ENCODE measurements at places on chromosomes 3 and 15. TPM values are rescaled to one million over a fixed set of nuclear protein-coding genes. Genes with fewer than 3 reads are reported as not detected.

The EPHA3 gene
- 3.0 TPM for polyA plus RNA-seq

GRCh38 chr15:98621021-98621420 is 27.3 kb upstream of the IGF1R start:
- no peak for DNase-seq

GRCh38 chr3:123559040-123559861 is 25.6 kb downstream of the HACD2 start:
- DNase-seq: peak; percentile 29

DNA sequence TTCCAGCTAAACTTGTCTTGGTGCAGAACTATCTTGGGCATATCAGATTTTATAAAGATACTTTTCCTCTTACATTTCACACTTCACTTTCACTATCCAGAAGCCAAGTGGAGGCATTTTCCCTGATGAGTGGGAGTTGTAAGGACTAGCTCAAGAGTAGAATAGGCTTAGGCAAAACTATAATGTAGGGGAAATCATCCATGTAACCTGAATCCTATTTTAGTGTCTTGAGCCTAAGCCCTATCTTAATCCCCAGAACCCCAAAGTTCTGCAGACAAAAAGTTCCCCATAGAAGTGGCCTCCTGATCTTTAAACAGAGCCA is 42.2 kb upstream of the CD47 start:
- no peak for DNase-seq

DNA sequence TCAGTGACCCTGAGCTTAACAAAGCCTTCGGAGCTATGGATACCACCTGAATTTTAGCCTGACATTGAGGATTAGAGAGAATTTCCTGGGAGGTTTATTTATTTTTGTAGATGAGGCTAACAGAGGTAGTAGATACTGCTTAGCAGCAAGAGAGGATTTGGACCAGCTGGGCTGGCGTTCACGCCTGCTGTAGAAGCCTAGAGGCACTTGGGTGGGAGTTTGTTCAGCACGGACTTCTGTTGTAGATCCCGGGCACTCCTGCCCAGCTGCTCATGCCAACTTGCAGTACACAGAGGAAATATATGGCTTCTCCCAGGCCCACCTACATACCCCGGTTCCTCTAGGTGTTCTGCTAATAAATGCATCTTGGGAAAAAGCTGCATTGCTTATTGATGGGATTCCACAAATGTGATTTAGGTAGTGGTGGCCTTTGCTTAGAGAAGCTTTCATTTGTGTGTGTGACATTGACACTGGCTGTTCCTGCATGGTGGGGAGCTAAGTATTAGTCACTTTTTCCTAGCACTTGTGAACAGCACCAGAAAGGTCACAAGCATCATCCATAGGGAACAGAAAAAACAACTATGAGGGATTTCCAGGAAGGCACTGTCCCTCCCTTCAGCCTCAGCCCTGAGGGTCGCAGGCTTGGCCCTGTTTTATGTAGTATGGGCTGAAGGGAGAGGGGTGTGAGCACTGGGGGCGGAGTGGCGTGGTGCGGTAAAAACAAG is 324.8 kb upstream of the LRRFIP2 start:
- DNase-seq: no peak

- no peak for DNase-seq
These were observed 123.2 kb upstream of the TBC1D5 start for GRCh38 chr3:17865631-17866030.

The SERPINI2 gene
- polyA plus RNA-seq: 0.09 TPM

DNA sequence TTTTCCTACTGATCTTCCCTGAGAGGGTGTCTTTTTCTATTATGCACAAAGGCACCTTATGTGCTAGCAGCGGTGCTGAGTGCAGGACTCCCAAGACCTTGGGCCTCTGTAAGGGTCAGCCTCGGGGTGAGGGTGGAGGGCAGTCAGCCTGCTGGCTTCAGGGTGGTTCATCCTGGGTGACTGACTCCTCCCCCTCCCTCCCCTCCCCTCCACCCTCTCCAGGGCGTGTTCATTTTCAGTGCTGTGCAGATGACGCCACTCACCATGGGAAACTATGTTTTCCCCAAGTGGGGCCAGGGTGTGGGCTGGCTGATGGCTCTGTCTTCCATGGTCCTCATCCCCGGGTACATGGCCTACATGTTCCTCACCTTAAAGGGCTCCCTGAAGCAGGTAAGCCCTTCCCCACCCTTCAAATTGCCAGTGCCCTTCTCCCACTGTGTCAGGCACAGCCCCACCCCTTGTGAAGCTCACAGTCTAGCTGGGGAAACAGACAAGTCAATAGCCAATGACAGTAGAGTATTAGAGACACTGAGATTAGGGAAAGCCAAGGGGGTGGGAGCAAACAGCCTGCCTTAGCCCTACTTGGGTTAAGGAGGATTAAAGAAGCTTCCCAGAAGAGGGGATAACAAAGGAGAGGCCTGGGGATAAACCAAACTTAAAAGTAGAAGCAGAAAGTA is 41.9 kb downstream of the SLC6A1 start:
- no peak for DNase-seq
